Activated T-cell treated with anti-CD3 and anti-CD28 coated beads for 48 hours (primary cell): ENCODE measurements at places on chromosomes 3 and 15.

GRCh38 chr3:35665390-35666055 lies 26.2 kb downstream of the ARPP21 start:
- DNase-seq, result no peak

DNA sequence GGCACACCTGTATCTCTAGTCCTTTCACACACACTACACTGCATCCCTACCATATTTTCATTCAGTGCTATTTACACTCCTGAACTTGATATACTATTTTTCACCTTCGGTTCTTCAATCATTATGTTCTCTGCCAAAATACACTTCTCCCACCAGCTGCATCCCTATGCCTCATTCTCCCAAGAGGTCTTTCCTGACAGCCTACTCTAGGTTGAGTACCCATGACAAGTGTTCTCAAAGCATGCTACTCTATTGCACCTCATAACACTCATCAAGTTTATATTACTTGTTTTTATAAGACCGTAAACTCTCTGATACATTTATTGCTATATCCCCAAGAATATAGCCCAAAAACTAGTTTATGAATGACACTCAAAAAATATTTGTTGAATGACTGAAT lies 549.5 kb downstream of the PYDC2 start:
- no peak for DNase-seq

DNA sequence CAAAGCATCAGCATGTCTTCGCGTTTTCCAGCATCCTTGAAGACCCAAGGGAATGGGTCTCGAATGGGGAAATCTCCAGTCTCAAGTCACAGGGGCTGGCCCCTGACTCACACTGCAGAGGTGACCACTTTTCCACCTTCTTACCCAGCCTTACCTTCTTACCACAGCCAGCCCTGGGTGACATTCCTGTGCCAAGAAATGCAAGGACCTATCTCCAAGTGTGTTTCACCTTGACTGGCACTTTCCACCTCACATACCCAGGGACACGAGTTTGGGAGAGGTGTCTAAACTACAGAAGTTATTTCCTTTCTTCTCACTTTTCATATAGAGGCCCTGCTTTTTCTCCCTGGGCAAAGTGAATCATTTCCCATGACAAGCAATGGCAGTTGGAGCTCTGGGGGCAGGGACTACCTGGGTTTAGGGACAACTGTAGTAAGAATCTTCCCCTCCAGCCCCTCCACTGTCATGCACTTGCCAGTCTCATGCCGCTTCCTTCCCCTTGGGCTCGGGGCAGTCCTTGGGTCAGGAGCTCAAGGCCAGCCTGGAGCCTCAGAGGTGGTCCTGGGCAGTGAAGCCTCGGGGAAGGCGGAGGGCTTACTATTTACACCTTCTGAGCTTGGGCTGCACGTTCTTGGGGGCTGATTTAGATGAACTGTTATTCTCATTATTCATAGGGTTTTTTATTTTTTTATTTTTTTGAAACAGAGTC lies 16.8 kb downstream of the PAQR5 start:
- DNase-seq, result no peak

- DNase-seq, result no peak
Measured at GRCh38 chr3:143428294-143428693, 308.7 kb downstream of the CHST2 start.

DNA sequence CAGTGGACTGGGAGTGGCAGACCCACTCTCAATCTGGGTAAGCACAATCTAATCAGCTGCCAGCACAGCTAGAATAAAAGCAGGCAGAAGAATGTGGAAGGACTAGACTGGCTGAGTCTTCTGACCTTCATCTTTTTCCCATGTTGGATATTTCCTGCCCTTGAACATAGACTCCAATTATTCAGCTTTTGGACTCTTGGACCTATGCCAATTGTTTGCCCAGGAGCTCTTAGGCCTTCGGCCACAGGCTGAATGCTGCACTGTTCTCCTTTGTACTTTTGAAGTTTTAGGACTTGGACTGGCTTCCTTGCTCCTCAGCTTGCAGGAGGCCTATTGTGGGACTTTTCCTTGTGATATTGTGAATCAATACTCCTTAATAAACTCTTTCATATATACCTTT lies 477.7 kb upstream of the ZNF385D start:
- no peak for DNase-seq

DNA sequence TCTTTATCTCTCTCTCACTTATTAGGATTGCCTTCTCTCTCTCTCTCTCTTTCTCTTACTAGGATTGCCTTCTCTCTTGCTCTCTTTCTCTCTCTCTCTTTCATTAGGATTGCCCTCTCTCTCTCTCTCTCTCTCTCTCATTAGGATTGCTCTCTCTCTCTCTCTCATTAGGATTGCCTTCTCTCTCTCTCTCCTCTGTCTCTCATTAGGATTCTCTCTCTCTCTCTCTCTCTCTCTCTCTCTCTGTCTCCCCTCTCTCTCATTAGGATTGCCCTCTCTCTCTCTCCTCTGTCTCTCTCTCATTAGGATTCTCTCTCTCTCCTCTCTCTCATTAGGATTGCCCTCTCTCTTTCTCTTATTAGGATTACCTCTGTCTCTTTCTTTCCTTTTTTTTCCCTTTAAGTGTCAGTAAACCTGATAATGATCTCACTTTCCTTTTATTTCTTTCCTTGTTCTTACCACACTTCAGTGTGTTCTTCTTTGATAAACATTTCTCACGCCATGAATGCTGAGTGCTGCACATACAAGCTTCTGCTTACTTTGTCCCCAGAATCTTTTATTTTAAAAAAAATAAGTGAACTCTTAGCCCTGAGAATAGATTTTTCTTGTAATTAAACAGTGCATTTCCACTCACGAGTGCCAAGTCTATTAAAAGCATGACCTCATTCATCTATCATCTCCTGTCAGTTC lies 243.4 kb upstream of the TBC1D5 start:
- DNase-seq, result no peak

DNA sequence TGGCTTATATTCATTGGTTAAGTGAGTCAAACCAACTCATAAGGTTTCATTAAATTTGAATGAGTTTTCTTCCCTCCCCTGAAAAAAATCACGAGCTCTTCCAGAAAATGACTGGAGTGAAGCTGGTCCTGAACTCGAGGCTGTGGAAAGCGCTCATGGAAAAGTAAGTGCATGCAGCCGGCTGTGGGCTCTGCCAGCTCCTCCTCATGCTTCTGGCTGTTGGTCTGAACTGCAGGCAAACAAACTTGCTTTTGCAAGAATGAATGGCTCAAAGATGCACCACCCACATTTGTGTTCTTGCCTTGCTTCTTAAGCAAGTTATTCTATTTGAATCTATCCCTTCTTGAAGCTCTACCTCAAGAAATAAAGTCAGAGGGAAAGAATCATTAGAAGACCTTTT lies 6.2 kb downstream of the ETV5 start:
- no peak for DNase-seq
